Activated naive CD4-positive, alpha-beta T cell treated with anti-CD3 and anti-CD28 coated beads, Interleukin-2, amount 50 U/mL, for 16 hours (primary cell): ENCODE measurements at places on chromosomes 7 and 10.

DNA sequence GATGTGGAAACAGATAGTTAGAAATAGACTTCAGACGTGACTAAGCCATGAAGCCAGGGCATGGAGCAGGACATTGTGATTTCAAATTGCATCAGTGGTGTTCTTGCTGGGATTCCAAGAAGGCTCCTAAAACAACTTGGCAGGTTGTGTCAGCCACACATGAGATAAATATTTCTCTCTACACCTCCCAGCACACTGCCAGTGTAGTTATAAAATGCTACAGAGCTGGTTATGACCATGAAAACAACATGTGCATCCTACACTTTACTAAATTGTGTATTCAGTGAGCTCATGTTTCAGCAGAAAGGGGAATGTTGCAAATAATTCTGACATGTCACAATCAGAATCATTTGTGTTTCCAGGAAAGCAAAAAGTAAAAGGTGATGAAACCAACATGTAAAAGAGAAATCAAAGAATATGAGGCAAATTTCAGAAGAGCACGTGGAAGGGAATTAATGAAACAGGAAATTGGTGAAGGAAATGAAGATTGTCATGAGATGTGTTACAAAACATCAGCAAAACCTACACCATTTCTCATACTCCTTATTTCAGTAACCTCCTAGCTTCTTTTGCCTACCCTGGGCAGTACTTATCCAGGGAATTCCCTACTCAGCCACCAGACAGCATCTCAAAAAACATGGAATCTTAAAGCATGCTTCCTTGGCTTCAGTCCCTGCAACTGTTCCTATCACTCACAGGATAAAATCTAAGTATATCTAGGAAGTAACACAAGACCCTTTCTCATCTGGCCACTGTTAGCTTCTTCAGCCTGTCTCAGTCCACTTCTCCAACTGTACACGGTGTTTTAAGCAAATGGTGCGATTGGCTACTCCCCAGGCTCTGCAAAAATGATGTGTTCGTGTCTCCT lies 5.8 kb upstream of the CYP3A7 start:
- no peak for DNase-seq

GRCh38 chr10:451021-451471 lies 238.4 kb downstream of the DIP2C start:
- peak; percentile 63 for DNase-seq

DNA sequence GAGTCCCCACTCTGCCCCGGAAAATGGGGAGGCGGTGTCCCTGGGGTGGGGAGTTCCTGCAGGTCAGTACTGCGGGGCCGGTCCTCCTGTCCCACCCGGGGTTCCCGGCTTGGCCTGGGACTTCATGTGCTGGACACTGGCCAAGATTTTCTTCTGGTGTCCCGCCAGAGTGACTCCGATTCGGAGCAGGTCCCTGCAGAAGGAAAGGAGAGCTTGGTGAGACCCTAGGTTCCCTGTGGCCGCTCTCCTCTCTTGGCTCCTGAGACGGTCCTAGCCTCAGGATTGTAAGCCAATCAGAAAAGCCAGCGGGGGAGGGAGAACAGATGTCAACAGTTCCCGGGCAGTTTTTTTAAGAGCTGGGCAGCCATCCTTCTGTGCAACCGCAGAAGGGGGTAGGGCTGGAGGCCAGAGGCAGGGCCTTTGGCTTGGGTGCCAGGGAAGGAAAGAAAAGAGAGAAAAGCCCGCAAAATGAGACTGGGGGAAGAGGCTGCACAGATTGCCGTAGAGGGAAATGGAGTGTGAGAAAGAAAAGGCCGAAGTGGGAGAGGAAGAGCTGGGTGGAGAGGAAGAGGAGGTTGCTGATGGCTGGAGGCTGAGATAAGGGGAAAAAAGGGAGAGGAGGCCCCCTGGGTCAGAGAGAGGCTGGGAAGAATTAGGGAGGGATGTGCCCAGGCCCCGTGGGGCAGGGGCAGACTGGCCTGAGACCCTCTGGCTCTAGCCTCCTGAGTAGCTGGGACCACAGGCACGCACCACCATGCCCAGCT lies 23.7 kb downstream of the EPHB4 start:
- no peak for DNase-seq

DNA sequence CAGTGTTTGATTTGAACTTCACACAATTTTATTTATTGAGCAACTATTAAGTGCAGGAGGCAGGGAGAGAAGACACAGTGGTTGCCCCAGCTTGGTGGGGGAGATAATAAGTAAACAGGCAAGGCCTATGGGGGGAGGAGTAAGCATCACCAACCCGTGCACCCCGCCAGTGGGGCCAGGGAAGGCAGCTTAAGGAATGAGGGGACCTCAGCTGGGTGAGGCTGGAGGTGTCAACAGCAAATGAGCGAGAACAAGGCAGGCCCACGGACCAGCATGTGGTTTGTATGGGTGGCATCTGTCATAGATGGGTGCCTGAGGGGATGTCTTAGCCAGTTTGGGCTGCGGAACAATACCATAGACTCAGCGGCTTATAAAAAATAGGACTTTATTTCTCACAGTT lies 24.1 kb upstream of the CRHR2 start:
- no peak for DNase-seq

- no peak for DNase-seq
These were observed 3.3 kb downstream of the MKI67 start for GRCh38 chr10:128122931-128123330.
